ENCODE measurements at places on chromosomes 13 and 19.
A peak's percentile ranks its signal among the peaks of the same experiment; 100 is the strongest.

- DNase-seq = peak; percentile 56
Observed at GRCh38 chr19:5369962-5370367, 29.4 kb upstream of the PTPRS start.

GRCh38 chr19:33047422-33047821, 17.3 kb downstream of the RHPN2 start:
- DNase-seq = peak; percentile 92

DNA sequence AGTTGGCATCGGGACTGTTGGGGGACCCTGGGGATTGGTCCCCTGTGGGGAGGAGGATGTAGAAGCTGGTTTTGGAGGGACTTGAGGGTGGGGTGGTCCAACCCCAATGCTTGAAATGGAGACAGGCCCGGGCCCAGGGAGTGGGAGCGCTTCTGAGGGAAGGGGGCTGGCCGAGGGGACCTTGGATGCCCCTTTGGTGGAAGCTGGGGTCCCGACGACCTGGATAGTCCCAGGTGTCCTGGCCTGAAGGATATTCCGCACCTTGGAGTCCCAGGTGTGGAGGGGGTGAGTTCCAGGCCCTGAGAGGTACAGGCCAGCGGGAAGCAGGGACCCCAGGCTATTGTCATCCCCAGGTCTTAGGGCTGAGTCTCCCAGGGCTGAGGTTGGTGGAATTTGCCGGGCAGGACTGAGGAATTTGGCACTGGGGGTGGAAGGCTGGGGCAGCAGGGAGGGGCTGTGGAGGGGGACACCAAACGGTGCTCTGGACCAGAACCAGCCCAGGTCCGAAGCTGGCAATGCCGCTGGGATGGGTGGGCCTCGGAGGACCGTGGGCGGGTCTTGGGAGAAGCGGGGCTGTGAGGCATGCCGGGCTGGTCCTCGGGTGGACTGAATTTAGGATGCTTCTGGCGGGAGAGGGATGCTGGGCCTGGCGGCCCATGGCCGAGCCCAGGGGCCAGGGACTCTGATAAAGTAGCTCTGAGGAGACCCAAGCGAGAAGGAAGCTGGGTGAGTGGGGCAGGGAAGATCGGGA, 1.8 kb downstream of the HDGFL2 start:
- DNase-seq = no peak

- peak; percentile 55 for DNase-seq
Observed at GRCh38 chr19:5814123-5814851, 9.4 kb downstream of the NRTN start.

DNA sequence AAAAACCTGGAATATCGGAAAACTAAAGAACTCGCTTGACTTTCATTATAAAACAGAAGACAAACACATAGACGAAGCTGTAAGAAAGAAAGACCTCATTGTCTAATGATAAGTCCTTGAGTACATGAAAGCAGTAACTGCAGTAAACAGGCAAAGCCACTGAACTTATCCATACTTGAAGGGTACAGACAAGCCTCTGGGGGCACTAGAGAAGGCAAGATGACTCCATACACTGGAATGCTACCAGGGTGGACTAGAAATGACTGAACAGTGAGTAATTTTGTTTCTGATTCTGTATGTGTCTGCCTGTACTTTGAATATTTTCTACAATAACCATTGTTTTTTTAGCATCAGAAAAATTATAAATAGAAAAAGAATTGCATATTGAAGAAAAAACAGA, 507.9 kb downstream of the UQCRFS1 start:
- DNase-seq = no peak

DNA sequence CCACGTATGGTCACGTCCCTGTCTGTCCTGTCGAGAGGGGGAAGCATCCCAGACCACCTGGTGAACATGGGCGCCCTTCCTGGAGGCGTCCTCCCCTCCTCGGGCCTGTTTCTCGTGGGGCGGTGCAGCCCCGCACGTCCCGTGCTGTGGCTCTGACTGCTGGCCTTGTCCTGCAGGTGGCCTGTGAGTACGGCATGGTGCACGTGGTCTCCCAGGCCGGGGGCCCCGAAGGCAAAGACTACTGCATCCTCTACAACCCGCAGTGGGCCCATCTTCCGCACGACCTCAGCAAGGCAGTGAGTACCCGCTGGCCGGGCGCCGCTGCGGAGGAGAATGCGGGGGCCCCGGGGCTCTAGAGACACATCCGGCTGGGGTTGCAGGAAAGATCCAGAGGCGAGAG, 5.9 kb downstream of the SPPL2B start:
- DNase-seq = no peak

DNA sequence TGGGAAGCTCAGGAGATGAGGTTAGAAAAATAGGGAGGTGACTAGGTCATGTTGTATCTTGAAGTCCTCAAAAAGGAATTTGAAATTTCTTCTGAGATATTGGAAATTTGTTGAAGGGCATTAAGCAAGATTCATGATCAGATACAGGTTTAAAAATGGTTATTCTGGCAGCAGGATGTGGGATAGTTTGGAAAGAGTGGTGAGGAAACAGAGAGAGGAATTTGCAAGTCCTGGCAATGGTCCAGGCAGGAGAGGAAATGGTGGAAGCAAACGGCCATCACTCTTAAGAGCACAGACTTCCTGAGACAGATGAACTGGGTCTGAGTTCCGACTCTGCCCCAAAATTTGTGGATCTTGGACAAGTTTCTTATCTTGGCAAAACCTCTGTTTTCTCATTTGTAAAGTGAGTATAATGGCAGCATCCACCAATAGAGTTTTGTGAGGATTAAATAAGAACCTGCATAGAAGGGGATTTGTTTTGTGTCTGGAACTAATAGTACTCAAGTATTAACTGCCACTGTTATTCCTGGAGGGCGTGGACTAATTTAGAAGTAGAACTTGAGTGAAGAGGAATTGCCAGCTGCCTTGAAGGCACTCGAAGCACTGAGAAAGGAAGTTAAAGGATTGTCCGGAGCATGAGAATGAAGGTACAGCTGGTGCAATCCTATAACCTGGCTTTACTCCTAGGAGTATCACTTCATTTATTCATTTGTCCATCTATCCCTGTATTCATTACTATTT, 99.6 kb downstream of the CCNA1 start:
- no peak for DNase-seq
